ENCODE measurements at places on chromosomes 16 and 17.

GRCh38 chr17:4747847-4748246 is 8.1 kb upstream of the CXCL16 start:
- no peak for DNase-seq

GRCh38 chr17:36027761-36028160 is 10.0 kb upstream of the CCL23 start:
- DNase-seq, result no peak

- DNase-seq, result no peak
These were observed at the start of gene TMEM238L for GRCh38 chr17:10803830-10804475. TMEM238L (minus strand) TSS chr17:10804099; CDS start chr17:10803963, 136 bp downstream.

- DNase-seq, result no peak
These were observed 10.6 kb downstream of the C16orf89 start for GRCh38 chr16:5054876-5055865.

GRCh38 chr17:66976781-66977201 is 12.3 kb downstream of the CACNG4 start:
- DNase-seq, result no peak

GRCh38 chr17:40956401-40957254 is 10.1 kb downstream of the KRT39 start:
- DNase-seq, result peak; percentile 99

GRCh38 chr17:79612468-79613194 is 1.8 kb upstream of the RBFOX3 start:
- peak; percentile 64 for DNase-seq

DNA sequence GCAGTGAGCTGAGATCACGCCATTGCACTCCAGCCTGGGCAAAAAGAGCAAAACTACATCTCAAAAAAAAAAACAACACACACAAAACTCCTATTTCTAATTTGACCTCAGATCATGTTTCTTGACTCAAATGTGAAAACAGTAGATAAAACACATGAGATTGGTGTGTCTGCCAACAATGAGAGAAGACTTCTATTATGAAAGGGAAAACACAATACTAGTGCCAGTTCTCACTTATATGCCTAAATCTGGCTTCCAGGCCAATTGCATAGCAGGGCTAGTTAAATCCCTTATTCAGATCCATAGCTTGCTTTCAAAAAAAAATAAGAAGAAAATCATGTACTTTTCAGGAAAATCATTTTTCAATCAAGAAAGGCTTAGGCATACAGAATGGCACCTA is 39.4 kb downstream of the AP1G1 start:
- no peak for DNase-seq

GRCh38 chr17:75979705-75980187 is 706 bp downstream of the TEN1 start:
- no peak for DNase-seq

DNA sequence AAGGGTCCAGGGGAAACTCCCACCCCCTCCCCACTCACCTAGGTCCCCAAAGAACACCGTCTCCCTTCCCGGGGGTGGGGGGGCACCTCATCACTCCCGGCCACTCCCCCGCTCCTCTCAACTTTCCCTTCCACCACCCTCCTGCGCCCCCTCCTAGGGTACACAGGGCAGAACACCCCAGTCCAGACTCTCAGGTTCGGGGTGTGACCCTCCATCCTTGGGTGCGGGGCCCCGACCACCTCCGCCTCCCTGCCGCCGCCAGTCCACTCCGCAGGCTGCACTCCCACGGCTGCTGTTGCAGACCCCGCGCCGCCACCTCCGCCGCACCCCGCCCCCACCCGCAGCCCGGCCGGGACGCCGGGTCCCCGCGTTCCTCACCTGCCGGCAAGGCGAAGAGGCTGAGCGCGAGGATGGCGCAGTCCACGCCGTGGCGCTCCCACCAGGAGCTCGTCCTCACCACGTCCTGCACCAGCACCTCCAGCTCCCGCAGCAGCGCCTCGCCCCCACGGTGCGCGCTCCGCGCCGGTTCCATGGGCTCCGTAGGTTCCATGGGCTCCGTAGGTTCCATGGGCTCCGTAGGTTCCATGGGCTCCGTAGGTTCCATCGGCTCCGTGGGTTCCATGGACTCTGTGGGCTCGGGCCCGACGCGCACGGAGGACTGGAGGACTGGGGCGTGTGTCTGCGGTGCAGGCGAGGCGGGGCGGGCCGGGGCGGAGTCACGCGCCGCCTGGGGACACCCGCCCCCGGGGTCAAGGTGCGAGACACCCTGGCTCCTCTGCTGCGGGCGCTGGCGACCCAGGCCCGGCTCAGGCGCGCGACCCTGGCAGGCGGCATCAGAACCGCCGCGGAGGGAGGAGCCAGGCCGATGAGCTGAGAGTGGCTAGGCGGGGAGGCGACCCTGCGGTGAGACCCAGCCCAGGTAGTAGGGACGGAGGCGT is at the start of gene FADS6:
TSS of gene FADS6 (minus strand) at position 660 of the 938 bp plus-strand sequence. CDS start at position 622, 38 bp downstream.
- DNase-seq, result no peak

DNA sequence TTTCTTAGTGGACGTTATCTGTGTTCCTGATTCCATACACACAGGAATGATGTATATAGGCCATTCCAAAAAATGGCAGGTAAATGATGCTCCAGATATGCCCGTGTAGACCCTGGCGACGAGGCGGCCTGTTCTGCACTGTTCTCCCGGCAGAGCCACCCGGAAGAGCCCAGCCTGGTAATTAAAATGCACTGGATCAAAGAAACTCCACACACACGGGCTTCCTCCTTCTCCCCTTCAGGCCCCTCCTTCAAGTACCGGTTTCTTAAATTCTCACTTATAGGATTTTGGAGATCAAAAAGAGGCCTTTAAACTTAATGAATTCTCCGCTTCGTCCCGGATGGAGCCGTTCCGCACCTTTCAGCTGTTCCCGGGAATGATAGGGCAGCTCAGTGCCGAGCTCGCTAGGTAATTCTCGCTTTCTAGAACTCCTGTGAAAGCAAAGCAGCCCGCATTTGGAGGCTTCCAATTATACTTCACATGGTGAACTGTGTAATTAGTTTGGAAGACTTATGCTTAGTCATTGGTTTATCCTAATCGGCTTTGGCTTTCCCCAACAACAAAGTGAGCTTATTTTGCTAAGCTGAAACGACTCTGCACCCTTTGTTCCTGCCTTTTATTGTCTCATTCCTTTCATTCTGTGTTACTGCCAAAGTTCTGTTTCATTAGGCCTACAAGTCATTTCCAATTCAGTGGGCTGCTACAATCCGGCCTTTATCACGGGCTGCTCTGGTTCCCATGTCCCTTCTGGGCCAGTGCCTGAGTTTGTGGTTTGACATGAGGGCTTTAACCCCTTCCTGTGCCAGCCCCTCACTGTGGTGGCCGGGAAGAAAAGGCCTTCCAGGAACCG is 150.0 kb downstream of the MSI2 start:
- DNase-seq, result peak; percentile 95

GRCh38 chr17:19399750-19400450 is 11.1 kb upstream of the RNF112 start:
- DNase-seq, result no peak

Measured in SW480 (cell line).